ENCODE measurements at places on chromosomes 5 and 9.

DNA sequence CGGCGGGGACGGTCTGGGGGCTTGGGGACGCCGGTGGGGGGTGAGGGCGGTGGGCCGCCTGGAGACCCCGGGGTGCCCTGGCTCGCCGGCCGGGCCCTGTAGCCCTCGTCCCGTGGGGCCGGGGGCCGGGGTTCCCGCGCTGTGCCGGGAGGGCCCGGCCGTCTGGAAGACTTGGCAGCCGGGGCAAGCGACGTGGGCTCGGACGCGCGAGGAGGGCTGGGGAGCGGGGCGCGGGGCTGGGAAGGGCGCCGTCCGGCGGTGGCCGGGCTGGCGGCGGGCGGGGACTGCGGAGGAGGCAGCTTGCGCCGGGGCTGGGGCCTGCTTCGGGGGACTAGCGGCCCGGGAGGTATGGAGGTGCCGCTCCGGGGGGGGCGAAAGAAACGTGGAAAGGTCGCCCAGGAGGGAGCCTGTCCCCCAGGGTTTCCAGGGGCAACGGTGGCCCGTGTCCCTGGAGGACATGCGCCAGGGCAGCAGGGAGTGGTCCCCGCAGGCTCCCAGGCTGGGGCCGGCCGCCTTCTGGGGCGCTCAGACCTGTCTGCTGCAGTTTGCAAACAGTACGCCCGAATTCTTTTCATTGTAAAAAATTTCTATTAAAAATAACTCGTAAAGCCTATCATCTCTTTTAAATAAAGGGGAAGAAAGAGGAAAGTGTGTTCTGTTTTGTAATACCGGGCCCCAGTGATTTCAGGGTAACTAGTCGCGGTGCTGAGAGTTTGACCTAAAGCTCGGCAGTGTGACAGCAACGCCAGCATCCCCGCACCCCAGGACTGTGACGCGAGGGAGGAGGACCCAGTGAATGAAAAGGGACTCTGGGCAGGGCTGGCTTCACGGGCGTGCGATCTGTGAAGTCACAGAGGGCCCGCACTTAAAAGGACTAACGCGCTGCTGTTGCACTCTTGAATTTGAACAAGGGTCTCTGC is 752 bp upstream of the ANKH start:
- DNase-seq, result peak; percentile 66

DNA sequence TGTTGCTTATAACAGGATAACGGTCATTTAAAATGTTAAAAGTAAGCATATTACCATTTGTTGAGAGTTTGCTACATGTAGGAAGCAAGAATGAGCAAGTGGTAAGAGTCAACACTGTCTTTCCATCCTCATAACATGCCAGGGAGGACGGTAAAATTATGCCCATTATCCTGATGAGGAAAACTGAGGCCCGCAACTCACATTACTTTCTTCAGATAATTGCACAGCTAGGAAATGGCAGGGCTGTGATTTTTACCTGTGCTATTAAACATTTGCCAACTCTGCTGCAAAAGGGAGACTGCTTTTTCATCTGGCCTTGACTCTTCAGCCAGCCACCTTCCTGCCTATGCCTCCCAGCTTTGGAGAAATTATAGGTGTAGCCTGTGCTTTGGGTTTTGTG is 79.8 kb upstream of the BOD1 start:
- no peak for DNase-seq

GRCh38 chr9:93645149-93645889 is 68.9 kb downstream of the PHF2 start:
- no peak for DNase-seq

DNA sequence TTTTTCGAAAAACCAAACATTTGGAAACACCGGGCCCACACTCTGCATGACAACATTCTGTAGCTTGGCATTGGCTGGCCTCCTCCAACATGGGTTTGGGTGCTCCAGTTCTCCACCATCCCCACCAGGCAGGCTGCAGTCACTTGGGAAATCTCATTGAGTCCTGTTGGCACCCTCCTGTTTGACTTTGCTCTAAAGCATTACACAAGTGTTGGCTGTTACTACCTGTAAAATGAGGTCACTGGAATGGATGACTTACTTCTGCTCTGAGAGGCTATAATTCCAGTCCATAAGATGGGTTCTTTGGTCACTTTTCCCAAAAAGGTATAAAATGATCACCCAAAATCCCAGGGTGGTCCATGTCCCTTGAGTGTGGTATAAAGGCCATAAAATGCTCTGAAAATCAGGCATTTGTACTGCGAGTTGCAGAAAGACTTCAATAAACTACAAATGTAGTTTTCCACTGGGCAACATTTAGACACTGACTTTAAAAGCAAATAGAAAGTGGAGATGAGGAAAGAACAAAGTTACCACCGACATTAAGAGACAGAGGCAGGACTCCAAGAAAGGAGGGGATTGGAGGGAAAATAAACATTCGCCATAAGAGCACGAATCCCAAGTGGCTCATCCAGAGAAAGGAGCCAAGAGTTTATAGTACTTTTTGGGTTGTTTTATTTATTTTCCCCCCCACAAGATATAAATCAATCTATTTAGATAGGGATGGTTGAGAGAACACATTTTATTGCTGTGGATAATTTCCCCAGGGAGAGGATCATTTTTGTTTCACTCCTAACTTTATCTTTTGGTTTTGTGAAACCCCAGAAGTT is 295.1 kb downstream of the TLE1 start:
- DNase-seq, result no peak

GRCh38 chr5:78501411-78502352 is 141.3 kb downstream of the SCAMP1 start:
- no peak for DNase-seq

DNA sequence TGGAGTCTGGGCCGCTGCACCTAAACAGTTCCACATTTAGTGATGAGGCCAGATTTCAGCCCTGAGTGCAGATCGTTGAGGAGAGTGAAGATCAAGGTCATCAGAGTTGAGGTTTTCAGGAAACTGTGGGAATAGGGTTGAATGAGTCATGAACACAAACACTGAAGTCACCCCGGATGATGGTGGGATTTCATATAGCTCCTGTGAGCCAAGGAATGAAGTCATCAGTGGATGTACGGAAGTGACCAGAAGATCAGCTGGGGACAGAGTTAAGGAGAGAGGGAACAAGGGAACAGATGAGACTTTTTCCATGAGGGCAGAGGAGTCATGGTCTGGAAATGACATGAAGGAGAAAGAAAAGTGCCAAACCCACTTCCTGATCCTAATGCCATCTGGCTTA is 36.5 kb downstream of the PALM2AKAP2 start:
- DNase-seq, result no peak

- DNase-seq, result no peak
Measured at GRCh38 chr5:113123618-113124017, 147.0 kb downstream of the DCP2 start.

DNA sequence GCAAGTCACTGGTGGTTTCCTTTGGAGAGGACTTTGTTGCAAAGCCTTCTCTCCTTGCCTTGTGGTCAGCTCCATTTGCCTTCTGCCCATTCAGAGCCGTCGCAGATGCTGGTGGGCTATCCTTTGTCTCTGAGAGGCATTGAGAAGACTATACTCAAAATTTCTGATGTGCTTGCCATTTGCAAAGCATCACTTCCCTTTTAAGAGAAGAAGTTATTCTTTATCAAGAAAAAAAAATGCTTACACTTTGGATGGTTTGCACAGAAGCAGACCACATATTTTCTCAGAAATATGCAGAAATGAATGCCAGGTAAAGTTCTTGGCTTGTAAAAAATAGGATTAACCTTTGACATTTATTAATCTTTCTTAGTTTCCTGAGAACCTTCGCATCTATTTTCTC is 195.8 kb upstream of the KLF4 start:
- no peak for DNase-seq

- DNase-seq, result no peak
Measured at GRCh38 chr5:113397046-113397445, 37.7 kb downstream of the TSSK1B start.

DNA sequence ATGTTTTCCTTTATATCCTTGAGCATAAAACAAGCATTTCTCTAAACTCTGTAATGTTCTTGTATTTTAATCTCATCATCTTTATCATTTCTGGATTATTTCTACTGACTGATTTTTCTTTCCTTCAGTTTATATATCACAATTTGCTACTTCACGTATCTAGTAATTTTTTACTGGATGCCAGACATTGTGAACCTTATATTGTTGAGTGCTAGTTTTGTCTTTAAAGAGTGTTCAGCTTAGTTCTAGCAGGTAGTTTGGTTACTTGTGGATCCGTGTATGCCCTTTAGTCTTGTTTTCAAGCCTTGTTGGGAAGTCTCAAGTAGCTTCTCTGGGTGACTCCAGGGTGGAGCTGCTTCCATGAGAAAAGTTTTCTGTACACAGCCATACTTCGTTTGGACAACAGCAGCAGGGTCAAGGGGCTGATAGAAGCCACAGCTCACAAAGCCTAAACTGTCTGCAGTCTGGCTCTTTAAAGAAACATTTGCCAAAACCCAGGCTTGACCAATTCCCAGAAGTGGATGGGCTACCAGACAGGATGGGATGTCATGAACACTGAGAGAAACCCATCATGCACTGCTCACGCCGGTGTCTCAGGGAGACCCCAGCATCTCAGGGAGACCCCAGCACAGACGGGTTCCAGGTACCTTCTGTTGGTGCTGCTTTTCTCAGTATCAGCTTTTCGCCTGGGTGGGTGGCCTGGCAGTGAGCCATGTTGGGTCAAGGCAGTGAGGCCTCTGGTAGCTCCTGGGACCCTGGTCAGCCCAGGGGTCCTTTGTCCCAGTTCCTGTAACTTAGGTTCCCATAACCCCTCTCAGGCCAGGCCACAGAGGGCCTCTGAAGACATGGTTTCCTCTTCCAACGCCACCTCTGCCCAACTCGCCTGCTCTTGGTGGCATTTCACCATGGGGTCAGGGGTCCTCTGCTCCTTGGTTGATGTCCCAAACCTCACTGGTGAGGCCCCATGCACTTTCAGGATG is 29.1 kb downstream of the TRIP13 start:
- no peak for DNase-seq

GRCh38 chr5:181039471-181039870 is 595 bp upstream of the BTNL9 start:
- DNase-seq, result no peak

GRCh38 chr5:27266184-27266583 is 227.8 kb upstream of the CDH9 start:
- DNase-seq, result no peak

- DNase-seq, result no peak
Measured at GRCh38 chr5:82594097-82594496, 315.9 kb upstream of the RPS23 start.

DNA sequence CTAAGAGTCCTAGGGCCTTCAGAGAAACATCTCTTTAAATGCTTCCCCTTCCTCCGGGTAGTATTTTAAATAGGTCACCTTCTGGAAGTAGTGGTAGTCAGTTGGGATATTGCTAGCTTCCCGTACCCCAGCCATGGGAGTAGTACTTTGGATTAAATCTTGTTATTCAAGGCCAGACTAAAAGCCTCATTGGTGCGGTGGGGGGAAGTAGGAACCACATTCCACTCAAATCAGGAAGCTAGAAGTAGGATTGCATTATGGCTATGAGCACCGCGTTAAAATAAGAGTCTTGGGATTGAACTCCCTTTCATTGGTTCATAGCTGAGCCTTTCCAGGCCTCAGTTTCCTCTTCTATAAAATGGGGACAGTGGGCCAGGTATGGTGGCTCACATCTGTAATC is 6.7 kb downstream of the KCNIP1 start:
- DNase-seq, result no peak

GRCh38 chr5:181283347-181283746 is 22.4 kb upstream of the TRIM52 start:
- DNase-seq, result no peak

GRCh38 chr5:142756576-142756975 is 13.6 kb upstream of the ARHGAP26 start:
- no peak for DNase-seq

GRCh38 chr9:131046581-131047202 is 37.7 kb downstream of the LAMC3 start:
- DNase-seq, result peak; percentile 64

GRCh38 chr9:89383030-89383720 is 64.9 kb downstream of the SECISBP2 start:
- DNase-seq, result no peak

GRCh38 chr5:149521739-149522685 is 29.2 kb downstream of the CSNK1A1 start:
- no peak for DNase-seq

- no peak for DNase-seq
Measured at GRCh38 chr5:179738742-179739141, 6.1 kb downstream of the MAML1 start.

DNA sequence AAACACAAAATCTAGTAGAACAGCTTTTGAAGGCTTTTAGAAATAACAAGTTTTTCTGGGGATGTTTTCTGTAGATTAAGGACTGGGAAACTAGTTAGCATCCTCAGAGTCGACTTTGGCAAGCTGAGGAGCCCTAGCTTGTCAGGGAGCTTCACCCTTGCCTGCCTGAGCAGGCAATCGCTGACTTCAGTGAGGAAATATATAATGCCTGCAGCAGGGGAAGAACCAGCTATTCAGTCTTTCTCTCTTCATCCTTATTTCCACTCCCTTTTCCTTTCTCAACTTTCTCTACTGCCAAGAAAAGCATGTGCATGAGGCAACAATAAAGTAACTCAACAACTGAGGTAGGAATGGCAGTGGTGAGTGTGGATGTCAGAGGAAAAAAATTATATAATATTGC is 54.7 kb downstream of the PLK2 start:
- DNase-seq, result no peak

GRCh38 chr5:173778784-173779304 is 109.3 kb upstream of the CPEB4 start:
- DNase-seq, result no peak

DNA sequence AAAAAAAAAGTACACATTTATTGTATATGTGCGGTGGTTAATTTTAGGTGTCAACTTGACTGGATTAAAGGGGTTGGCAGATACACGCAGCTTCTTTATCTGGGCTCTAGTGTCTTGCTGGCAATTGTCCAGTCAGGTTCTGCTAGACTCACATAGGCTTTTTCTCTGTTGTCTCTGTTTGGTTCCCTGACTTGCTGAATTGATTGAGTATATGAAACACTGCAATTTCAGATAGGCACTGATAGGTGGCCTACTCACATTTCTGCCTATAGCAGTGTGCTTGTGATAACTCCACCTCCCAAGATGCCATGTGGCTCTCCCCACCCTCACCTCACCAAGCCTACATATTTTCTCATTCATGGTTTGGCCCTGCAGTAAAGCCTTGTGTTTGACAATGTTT is 52.5 kb downstream of the AOPEP start:
- no peak for DNase-seq

- DNase-seq, result peak; percentile 4
Measured at GRCh38 chr5:56440871-56441740, 208.0 kb upstream of the ANKRD55 start.

- peak; percentile 41 for DNase-seq
Measured at GRCh38 chr5:133552925-133553525, 59.3 kb downstream of the FSTL4 start.

GRCh38 chr9:36194326-36195000 is 3.7 kb downstream of the CLTA start:
- DNase-seq, result no peak

DNA sequence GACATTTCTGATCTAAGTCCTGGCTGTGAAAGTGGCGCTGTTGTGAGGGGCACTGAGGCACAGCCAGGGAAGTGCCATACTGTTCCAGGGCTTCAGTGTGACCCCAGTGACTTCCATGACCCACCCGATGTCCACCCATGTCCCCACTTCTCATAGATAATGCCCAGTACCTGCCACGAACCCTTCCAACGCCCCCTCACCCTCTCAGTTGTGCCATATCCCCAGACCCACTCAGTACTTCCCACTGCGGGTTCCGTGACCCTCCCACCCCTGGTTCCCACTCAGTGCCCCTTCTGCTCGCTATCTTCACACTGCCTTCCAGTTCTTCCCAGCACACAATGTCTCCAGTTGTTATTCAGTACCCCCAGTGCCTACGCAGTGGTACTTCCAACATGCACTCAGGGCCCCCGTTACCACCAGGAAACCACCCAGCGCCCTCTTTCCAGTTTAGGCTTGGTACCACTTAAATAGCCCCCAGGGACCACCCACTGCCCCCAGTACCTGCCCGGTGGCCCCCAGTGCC is 30.7 kb upstream of the PSD2 start:
- DNase-seq, result no peak

All from CD4-positive, alpha-beta T cell treated with Interleukin-1 beta for 1 hour (primary cell).